NCI-H1092 (cell line): ENCODE measurements at places on chromosomes 7 and 10.

GRCh38 chr7:5596046-5596895 is 172.6 kb upstream of the TNRC18 start:
- DNase-seq, result no peak

GRCh38 chr7:40072268-40072667 is 62.2 kb downstream of the MPLKIP start:
- DNase-seq, result no peak

- DNase-seq, result no peak
These were observed 4.5 kb downstream of the GHRHR start for GRCh38 chr7:30968294-30968693.

DNA sequence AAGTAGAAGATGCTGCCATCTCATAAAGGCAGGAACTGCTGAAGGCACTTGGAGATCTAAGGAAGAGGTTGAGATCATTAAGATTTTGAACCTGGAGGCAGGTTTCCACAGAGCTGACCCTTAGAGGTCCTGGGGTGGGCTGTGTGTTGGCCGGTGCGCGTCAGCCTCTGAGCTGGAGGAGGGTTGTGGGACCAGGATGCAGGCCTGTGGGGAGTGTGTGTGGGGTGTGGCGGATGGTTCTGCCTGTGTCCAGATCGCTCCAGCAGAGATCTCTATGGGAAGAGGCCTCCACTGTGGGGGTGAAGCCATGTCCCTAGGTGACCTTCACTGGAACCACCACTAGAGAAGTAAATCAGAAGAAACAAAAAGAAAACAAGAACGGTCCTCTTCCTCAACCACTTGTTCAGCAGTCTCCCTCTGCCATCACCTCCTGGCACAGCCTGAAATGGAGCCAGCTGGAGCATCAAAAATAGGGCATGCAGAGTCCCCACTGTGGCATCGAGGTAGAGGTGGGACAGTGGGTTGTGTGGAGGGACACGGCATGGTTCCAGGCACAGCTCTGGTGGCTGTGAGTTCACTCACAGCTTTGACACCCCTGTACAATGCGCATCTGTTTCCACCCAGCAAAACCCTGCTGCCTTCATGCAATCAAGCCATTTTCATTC is 453.8 kb downstream of the TCERG1L start:
- no peak for DNase-seq

DNA sequence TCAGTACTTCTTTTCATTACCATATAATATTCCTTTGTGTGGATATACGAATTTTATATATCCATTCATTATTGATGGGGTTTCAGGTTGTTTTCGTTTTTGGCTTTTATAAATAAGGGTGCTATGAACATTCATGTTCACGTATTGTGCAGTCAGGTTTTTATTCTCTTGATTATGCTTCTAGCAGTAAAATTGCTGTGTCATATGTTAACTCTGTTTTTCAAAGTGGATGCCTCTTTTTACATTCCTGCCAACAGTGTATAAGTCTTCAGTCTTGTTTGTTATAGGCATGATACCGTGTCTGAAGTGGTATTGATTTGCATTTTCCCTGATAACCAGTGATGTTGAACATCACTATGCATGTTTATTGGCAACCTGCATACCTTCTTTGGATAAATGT is 127.1 kb upstream of the CNTNAP2 start:
- DNase-seq, result no peak

DNA sequence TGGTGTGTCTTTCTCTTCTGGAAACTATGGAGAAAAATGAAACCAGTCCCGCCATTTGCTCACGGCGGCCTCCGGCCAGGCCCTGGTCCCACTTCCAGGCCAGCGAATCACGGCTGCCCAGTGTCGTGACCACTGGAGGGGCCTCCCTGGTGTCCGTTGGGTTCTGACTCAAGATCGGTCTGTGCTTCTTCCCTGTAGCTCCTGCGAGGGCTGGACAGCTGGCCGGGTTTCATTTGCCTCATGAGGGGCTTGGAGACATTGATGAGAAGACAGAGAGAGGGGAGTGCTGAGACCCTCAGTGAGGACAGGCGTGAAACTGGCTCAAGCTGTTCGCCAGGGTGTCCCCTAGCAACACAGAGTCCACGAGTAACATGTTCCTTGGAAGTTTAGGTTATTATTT is 108.6 kb downstream of the ADARB2 start:
- no peak for DNase-seq

GRCh38 chr10:116125180-116125579 is 147.8 kb downstream of the GFRA1 start:
- DNase-seq, result no peak
